Stimulated activated CD8-positive, alpha-beta memory T cell treated with anti-CD3 and anti-CD28 coated beads, Interleukin-12 subunit alpha, Interleukin-12 subunit beta, amount 100 ng/mL, for 1 hour (primary cell): ENCODE measurements at places on chromosomes 7 and 10.

GRCh38 chr10:30114881-30115625 lies 55.7 kb upstream of the JCAD start:
- DNase-seq, result no peak

DNA sequence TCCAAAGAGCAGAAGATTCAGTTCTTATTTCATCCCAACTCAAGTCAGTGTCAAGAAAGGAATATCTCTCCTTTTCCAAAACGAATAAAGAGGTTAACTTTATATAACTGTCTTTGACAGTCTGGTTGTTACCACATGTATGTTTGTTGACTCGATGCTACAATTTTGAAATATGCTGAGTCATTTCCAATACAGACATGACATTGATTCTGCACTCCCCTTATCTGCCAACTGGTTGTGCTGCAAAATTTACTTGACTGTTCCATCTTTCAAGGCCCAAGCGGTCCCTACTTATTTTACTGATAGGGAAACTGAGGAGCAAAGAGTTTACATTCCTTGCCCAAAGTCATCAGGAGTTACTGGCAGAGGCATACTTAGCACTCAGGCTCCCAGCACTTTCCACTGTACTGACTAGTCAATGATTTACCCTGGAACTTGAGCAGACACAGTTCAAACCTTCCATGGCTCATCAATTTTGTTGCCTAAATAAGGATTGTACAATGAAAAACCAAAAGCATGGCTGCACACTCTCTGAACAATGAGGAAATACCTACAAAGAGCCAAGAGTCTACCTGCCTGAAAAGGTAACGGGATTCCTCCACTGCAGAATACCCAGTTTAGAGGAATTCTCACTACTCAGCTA lies 52.8 kb downstream of the ABLIM1 start:
- DNase-seq, result no peak

DNA sequence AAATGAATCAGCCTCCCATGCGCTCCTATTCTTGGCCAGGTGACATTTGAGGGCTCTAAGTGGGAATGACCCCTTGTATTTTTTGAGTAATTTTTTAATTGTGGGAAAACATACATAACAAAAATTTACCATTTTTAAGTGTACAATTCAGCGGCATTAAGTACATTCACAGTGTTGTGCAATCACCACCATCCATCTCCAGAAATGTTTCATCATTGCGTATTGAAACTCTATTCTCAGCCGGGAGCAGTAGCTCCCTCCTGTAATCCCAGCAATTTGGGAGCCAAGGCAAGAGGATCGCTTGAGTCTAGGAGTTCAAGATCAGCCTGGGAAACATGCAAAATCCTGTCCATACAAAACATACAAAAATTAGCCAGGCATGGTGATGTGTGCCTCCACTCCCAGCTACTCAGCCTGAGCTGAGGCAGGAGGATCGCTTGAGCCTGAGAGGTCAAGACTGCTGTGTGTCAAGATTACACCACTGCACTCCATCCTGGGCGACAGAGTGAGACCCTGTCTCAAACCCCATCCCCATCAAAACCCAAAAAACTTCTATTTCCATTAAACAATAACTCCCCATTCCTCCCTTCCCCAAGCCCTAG lies 2.5 kb downstream of the ANTXRL start:
- no peak for DNase-seq

DNA sequence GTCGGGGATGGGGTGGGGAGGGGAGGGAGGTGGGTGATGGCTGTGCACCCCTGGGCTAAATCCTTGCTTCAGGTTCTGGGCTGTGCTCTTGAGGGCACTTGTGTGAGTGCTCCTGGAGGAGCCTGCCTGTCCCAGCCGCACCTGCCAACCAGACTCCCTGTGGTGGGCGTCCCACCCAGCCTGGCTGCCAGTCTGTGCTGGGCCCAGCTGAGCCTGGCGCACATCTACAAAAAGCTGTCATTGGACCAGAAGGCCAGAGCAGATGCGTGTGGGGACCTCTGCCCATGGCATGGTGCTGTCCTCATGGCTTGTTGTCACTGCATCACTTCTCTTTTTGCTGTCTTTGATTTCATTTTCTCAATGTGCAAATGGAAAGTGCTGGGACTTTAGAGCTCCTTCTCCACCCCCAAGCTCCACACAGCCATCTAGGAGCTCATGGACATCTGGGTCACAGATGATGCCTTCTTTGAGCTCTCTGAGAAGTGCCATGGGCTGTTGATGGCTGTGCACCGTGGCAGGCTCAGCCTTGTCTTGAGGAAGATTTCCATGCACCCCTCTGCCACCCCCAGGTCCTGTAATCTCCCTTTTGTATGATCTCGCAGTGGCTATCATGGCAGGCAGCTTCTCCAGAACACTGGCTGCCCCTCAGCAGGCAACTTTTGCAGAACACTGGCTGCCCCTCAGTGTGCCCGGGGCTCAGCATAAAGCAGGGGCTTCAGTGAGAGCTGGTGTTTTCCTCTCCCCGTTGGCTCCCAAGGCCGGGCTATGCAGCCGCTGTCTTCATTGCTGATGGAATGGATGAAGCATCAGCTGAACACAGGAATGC lies 83.9 kb downstream of the ADCY1 start:
- DNase-seq, result no peak

DNA sequence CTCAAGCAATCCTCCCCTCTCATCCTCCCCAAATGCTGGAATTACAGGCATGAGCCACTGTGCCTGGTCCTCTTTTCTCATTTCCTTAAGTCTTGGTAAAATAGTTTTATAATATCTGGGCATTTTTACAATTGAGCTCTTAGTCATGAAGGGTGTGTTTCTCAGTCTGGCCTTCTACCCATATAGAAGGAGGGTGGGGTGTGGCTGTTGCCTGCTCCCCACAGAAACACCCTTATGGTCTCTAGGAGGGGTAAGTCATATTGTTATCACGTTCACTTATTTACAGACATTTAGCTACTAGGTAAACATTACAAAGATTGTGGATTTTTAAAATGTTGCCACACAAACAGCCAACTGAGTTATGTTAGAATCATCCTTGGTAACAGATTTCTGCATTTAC lies 6.7 kb upstream of the OTUD1 start:
- no peak for DNase-seq

GRCh38 chr10:2572611-2573010 lies 494.7 kb upstream of the PFKP start:
- no peak for DNase-seq

DNA sequence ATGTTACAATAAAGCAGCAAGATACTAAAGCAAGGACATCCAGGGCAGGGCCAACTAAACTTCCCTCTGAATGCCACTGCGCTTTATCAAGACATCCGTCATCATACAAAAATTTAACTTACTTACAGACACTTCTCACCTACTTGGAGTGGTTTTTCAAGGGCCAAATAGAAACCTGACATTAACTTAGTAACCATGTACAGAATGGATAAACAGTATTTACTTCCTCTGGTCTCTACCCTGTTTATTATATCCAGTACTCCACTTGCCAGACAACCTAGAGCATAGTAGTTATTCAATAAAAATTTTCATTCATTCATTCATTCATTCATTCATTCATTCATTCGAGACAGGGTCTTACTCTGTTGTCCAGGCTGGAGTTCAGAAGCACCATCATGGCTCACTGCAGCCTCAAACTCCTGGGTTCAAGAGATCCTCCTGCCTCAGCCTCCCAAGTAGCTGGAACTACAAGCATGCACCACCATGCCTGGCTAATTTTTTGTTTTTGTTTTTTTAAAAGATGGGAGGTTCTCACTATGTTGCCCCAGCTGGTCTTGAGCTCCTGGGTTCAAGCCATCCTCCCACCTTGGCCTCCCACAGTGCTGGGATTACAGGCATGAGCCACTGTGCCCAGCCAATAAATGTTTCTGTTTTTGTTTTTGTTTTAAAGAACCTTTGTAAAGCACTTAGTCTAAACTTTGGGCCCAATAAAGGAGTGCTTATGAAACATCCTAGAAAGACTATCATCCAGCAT lies 19.0 kb downstream of the SMURF1 start:
- no peak for DNase-seq

- DNase-seq, result no peak
Measured at GRCh38 chr10:13751191-13751764, 164.5 kb downstream of the PRPF18 start.

- DNase-seq, result no peak
Measured at GRCh38 chr10:128268015-128268722, 141.9 kb upstream of the MKI67 start.

DNA sequence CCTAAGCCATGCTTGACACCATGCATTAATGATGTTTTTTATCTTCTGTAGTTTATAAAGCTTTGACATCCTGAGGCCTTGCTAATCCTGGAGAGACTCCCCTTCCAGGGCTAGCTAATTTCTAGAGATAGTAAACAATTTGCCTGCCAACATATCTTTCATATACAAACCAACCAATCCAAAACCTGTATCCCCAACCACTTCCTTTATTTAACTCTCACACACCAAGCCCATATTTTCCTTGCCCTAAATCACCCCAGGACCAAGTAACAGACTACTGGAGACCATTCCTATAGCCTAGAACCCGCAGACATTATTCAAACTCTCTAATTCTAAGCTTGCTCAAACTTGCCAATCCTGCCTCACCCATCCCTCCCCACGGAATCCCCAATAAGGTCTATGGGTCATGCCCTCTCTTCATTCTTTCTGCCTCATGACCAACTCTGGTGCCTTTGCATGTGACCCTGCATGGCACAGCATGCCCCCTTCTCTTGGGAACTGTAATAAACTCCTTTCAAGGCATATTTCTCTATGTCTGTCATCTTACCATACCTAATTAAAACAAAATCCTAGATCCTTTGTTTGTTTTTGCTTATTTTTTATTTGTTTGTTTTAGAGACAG lies 116.6 kb upstream of the CACUL1 start:
- DNase-seq, result no peak

DNA sequence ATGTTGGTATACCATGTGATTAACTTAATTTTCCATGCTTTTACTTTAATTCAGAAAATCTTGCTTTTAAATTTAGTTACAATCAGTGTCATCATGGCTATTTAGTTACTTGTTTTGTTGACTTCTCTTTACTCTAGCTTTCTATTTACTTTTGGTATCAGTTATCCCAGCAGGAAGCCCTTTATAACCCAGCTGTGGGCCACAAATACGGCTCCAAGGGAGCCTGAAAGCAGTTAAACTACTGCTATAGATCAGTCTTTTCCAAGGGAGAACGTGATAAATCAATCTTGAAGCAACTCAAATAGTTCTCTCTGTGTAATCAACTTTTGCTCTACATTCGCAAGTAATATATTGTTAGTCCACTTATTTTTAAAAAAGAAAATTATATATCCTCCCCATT lies 287.4 kb downstream of the CACNA2D1 start:
- DNase-seq, result no peak

- DNase-seq, result no peak
Measured at GRCh38 chr7:108286290-108286904, 156.2 kb upstream of the LAMB4 start.
